ENCODE measurements at places on chromosomes 7 and 10.

- no peak for DNase-seq
These were observed 114.0 kb downstream of the BMPER start for GRCh38 chr7:34019301-34019790.

- DNase-seq, result no peak
These were observed 20.0 kb upstream of the ZNF438 start for GRCh38 chr10:31051703-31052102.

DNA sequence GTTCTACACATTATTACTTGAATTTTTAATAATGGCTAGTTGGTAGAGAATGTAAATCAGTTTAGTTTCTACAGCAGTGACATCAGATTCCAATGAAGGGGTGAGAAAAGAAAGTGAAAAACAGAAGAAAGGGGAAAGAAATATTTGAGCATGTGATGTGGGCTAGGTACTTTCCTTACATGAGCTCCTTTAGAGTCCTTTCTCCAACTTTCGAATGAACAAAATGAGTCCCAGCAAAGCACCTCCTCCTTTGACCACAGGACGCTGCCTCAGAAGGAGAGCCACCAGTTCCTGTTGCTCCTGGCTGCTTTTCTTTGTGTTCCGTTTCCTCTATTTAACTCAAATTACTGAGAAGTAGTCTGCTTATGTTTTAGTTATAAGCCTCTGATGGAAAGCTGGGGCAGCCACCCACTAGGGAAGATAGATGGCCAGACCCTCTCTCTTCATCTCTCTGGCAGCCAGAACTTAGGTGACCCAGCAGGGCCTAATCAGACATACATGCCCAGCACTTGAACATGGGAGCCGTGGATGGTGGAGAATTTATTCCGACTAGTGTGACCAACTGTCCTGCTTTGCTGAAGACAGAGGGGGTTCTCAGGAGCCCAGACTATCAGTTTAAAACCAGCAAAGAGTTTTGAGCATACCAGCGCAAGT, 82.4 kb upstream of the NME8 start:
- no peak for DNase-seq

GRCh38 chr7:51927738-51928137, 611.1 kb upstream of the COBL start:
- no peak for DNase-seq

GRCh38 chr7:17407229-17407628, 108.8 kb downstream of the AHR start:
- no peak for DNase-seq

DNA sequence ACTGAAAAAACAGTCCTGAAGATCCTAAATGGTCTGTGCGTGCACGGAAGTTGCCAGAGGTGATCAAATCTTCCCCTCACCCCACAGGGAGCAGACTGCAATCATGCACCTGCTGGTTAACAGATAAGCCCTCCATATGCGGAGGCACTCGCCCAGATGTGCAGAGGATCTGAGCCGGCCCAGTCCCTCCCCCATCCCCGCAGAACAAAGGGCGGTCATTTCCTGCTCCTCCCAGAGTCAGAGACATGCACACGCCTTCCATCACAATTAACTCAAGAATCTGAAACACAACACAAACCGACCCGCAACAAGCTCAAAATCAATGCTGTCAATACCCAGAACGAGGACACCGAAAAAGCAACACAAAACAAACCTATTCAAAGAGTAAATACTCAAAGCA, 24.2 kb downstream of the CRTAC1 start:
- no peak for DNase-seq

- DNase-seq, result no peak
These were observed 9.6 kb upstream of the TACR2 start for GRCh38 chr10:69426376-69426727.

GRCh38 chr10:92690211-92690914, 608 bp downstream of the HHEX start:
- peak; percentile 66 for DNase-seq

DNA sequence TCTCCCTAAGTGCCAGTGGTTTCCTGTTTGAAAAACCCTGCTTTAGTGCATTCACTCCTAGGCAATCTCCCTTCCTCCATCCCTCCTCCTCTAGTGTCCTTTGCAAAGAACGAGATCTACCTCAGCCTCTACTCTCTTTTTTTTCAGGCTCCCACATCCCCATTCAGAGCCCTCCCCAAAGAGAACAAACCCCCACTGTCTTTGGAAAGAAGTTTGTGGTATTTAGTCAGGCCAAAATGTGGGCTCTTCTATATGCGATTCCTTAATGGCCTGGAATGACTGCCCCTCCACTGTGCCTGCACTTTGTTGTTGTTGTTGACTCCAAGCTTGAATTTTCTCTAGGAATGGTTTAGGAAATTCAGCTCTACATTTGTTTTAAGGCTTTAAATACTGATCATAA, 36.3 kb downstream of the PALS2 start:
- DNase-seq, result no peak

Data from stimulated activated CD8-positive, alpha-beta memory T cell treated with anti-CD3 and anti-CD28 coated beads, Interleukin-12 subunit alpha, Interleukin-12 subunit beta, amount 100 ng/mL, for 4 hours (primary cell).